ENCODE measurements at places on chromosomes 13 and 19.

DNA sequence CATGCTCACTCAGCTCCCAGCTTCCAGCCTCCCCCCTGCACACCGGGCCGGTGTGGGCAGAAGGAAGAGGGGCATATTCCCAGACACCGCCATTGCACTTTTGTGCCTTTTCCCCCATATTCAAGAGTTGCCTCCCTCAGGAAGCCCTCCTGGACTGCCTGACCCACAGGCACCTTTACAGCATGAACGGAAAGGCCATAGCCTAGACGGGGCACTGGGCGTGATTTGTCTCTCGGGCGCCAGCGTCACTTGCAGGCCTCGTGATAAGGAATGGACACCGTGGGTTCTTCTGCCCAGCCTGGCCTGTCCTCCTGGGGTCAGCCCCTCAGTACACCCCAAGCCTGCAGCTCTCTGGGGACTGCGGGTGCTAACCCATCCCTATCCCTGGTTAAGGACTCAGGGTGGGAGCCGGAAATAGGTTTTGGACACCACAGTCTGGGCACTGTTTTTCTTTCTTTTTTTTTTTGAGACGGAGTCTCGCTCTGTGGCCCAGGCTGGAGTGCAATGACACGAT is 933 bp upstream of the UQCR11 start:
- DNase-seq: no peak

DNA sequence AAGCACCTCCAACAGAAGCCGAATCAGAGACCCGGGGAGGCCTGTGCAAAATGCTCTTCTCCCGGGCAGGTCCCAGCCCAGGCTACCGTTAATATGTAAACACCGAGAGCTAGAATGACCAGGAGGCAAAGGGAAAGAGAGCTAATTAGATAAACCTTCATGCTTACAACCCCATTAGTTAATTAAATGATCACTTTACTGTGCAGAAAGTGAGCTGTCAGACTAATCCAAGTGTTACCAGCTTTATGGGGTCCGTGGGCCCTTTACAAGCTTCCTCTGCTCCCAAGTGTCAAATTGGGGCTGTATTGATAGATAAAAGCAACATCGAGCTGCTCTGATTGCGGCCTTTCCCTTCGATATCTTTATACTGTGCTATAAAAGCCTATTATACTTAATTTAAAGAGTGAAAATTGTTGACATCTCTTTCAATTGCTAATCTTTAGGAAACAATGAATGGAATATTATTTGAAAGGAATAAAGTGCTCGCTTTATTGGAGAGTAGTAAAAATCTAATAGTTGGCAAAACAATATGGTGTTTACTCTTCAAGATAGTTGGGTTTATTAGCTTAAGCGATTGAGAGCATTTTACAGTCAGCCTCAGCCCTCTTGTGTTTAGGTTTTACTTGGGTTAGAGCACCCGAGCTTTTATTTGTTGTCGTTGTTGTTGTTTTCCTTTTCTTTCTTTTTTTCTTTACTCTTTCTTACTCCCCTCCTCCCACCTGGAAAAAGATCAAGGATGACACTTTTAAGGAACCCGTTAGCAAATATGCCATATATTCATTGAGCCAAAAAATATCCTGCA is 189.3 kb upstream of the GPR12 start:
- no peak for DNase-seq

DNA sequence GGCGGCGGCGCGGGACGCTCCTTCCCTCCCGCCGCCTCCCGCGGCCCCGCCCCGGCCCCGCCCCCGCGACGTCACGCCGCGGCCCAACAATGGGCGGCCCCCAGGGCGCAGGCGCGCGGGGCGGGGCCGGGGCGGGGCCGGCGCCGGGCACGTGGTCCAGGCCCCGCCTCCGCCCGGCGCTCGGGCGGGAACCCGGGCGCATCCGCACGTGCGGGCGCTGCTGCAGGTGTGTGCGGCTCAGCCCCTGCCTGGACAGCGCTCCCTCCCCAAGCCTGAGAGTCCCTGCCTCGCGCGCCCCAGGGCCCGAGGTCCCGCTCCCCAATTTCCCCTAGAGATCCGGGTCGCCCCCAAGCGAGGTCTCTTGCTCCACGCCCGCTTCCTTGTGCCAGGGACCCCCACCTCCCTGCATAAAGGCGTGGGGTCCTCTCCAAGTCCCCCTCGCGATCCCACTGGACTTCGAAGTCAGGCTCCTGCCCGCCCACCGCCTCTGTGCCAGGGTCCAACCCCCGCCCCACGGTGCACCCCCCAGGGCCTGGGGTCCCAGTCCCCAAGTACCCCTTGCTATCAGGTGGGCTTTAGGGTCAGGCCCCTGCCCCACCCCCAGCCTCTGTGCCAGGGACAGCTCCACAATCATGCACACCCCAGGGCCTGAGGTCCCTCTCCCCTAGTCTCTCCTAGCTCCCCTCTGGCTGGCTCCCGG is at the start of gene MEX3D:
MEX3D (minus strand) TSS at position 6 of the 700 bp plus-strand sequence. CDS start 267 bp downstream, outside the sequence.
- DNase-seq: peak; percentile 26

DNA sequence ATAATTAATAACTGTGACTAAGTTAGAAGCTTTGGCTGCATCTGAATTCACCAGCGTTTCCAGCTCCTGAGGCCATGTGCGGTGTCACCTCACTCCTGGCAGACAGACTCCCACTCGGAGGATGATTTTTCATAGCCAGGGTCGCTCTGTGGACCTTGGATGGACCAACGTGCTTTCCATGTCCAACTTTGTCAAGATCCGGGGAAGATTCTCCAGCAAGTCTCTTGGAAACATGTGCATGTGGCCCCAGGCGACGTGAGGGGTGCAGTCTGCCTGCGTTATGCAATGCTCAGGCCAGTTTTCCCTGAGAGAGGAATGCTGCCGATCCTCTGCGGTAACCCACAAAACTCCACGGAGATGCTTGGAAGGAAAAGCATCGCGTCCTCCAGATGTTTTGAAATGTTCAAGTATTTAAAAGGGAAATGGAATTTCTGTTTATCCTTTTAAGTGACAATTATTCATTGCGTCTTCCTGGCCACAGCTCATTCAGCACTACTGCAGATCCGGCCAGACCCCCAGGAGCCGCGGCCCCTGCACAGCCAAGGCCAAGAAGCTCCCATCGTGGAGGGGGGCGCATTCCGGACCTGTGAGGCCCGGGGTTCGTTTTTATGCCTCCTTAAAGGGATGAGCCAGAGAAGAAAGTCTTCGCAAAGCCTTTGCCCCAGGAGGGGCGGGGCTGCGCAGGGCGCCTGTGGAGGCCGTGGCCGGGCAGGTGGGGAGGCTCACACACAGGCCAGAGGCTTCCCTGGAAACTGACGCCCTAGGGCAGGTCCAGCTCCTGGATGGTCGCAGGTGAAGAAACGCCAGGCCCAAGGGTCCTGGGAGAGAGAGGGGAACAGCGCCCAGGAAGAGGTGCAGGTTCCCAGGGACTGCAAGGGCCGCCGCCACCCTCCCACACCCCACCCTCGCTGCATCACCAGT is 46.0 kb downstream of the C13orf46 start:
- no peak for DNase-seq

DNA sequence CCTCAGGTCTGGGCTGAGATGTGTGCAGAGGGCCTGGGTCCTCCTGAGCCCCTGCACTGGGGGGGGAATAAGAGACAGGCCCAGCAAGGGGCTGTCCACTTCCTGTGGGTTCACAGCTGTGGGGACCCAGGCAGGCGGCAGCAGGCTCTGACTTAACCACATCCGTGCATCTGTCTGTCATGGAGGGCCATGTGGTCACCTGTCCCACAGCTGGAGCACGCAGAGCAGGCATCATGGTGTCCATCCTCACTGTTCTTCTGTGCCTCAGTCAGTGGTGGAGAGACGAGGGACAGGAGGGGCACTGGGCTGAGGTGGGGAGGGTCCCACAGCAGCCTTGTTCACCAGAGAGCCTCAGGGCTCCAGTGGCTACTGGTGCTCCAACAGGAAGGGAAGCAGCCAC is 16.3 kb upstream of the KIR3DL3 start:
- DNase-seq: peak; percentile 43

GRCh38 chr13:51624695-51625345 is 40.6 kb downstream of the WDFY2 start:
- peak; percentile 66 for DNase-seq

GRCh38 chr13:39197647-39198007 is 159.4 kb downstream of the NHLRC3 start:
- no peak for DNase-seq

GRCh38 chr13:71798707-71799106 is 68.3 kb downstream of the DACH1 start:
- no peak for DNase-seq

GRCh38 chr13:96214824-96215445 is 125.0 kb downstream of the HS6ST3 start:
- no peak for DNase-seq

- no peak for DNase-seq
These were observed 191.0 kb upstream of the HTR2A start for GRCh38 chr13:47087841-47088240.

DNA sequence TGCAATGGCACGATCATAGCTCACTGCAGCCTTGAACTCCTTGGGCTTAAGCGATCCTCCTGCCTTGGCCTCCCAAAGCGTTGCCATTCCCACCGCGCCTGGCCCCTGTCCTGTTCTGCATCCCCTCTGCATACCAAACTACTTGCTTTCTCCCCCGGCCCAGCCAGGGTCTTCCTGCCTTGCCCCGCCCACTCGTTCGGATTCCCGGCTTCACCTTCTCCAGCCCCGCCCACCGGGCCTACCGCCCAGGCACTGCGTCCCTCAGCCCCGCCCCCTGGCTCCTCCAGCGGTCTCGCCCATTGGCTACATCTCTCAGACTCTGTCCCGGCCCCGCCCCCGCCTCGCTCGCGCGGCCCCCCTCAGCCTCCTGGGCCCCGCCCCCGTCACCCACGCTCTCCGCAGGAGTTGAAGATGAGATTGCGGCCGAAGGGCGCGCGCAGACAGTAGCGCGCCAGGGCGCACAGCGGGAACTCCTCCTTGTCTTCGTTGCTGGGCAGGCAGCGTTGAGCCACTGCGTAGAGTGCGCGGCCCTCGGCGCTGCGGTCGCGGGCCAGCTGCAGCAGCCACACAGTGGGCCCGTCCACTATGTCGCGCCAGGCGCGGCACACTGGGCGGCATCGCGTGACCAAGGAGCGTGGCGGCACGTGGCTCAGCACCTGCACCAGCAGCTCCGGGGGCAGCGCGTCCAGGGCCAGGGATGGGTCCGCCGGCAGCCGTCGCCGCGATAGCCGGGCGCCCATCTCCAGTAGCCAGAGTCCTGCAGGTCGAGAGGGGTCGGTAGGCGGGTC is 19.0 kb downstream of the MRPS12 start:
- DNase-seq: no peak

- no peak for DNase-seq
These were observed 128.4 kb upstream of the CACNA1A start for GRCh38 chr19:13634658-13635057.

DNA sequence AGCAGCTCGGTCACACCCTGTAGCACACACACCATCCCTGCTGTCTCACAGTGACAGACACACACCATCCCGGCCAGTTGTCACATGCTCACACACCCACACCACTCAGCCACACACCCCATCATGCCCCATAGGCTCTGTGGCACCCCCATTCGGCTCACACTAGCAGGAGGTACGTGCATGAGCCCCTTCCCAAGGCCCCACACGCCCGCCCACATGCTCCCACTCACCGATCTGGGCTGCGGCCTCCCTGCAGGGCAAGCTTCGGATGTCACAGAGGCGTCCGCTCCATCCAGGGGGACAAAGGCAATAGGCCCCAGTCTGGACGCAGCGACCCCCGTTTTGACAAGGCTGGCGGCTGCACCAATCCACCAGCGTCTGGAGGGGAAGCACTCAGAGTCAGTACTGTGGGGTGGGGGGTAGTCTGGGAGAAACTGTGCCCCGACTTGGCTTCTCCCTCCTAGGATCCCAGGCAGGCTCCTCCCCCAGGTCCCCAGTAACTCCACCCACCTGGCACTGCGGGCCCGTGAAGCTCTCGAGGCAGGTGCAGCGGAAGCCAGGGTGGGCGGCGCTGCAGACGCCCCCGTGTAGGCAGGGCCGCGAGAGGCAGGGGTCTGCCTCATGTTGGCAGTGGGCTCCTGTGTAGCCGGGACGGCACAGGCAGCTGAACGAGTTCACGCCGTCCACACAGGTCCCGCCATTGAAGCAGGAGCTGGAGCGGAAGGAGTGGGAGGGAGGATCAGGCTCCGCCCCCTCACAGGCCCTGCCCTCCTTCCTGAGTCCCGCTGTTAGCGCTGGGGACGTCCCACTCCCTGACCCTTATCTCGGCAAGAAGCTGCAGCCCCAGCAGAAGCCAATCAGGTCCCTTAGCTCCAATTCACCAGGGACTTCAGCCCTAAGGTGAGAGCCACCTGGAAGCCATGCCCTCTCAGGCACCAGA is 20.1 kb downstream of the NOTCH3 start:
- DNase-seq: no peak

DNA sequence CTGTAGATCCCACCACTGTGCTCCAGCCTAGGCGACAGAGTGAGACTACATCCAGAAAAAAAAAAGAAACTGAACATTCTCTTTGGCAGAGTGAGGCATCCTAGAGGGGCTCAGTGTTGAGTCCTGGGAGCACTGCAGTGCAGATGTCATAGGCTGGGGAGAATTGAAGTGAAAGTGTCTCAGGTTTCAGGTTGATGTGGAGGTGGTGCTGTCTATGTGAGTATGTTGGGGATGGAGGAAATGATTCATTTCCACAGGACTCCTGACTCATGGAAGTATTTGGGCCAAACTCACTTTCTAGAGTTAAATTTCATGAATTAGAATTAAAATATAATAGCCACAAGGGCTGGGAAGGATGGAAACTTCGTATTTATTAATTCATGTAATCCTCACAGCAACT is 134.4 kb upstream of the TSC22D1 start:
- DNase-seq: no peak

DNA sequence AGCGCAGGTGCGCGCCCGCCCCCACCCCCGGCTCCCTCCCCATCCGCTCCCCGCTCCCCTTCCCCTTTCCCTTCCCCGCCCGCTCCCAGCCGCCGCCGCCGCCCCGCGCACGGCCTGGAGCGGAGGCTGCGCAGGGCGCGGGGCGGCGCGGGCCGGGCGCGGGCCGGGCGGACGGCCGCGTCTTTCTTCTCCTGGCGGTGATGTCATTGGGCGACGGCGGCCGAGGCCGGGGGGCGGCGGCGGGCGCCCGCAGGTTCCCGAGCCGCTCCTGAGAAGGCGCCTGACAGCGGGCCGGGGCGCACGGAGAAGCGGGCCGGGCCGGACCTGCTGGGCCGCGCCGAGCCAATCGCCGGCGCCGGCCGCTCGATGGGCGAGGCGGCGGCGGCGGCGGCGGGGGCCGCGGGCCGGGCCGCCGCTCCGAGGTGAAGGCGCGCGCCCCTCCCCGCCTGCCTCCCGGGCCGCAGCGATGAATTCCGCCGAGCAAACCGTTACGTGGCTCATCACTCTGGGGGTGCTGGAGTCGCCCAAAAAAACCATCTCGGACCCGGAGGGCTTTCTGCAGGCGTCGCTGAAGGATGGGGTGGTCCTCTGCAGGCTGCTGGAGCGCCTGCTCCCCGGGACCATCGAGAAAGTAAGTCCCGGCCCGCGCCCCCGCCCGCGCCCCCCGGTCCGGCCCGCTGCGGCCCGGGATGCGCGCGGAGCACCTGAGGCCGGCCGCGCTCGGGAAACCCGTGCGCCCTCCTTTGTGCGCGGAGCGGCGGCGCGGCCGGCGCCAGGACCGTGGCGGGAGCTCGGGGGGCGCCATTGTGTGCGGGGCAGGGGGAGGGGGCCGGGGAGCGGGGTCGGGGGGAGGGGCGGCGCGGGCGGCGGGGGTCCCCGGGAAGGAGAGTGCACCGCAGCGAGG is at the start of gene ARHGEF7:
ARHGEF7 (plus strand) TSS at position 250 of the 904 bp plus-strand sequence; CDS start at position 467, 217 bp downstream.
- DNase-seq: no peak

Data from MV-4-11 (cell line).